OCI-LY7 (cell line): ENCODE measurements at places on chromosomes 2 and 18. TPM values are rescaled to one million over a fixed set of nuclear protein-coding genes. Genes with fewer than 3 reads are reported as not detected.
A peak's percentile ranks its signal among the peaks of the same experiment; 100 is the strongest.

The CCDC142 gene
- 42.5 and 52.0 TPM in 2 replicates for total RNA-seq

The LRPPRC gene
- 116 and 136 TPM in 2 replicates for total RNA-seq

The SCN7A gene
- total RNA-seq, result not detected in 2 replicates

The DNAH6 gene
- 1.6 and 3.4 TPM in 2 replicates for total RNA-seq

- peak; percentile 97 for DNase-seq
Measured at GRCh38 chr2:234425639-234426603, 71.0 kb downstream of the ARL4C start.

GRCh38 chr2:56169521-56169920, 14.3 kb upstream of the CCDC85A start:
- DNase-seq, result no peak

- DNase-seq, result no peak
Measured at GRCh38 chr18:40249390-40250080, 1705.5 kb upstream of the PIK3C3 start.

DNA sequence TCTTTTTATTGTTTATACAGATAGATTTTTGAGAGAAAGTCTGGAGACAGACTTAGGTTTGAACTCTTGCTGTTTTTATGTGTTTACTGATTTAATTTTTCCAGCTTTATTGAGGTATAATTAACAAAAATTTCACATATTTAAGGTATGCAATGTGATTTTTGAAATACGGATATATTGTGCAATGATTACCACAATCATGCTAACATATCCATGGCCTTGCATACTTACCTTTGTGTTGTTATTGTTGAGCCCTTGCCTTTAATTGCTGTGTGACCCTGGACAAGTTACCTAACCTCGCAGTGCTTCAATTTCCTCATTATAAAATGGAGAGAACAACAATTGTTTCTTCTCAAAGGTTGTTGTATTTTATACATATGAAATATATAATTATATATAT, 13.9 kb upstream of the RBMS1 start:
- DNase-seq, result no peak

DNA sequence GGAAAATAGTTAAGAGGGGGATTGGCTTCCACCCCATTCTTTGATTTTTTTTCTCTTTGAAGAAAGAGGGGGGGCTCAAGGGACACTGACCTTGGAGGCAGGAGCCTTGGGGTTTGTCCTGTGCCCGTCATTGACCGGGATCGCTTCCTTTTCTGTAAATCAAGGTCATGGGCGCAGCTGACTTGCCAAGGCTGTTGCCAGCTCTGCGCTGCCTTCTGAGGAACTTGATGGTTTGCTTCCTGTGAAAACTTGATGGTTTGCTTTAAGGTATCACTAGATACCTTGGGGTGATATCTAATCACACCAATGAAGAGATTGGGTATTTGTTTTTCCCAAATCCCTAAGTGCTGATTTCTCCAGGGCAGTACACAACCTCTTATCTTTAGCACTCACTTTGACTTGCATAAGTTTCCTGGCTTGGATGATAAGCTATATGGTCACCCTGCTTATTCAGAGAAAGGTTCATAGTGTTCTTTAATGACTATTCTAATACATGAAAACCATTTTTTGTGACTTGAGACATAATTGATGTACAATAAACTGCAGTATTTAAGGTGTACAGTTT, 56.0 kb downstream of the DGKD start:
- no peak for DNase-seq

DNA sequence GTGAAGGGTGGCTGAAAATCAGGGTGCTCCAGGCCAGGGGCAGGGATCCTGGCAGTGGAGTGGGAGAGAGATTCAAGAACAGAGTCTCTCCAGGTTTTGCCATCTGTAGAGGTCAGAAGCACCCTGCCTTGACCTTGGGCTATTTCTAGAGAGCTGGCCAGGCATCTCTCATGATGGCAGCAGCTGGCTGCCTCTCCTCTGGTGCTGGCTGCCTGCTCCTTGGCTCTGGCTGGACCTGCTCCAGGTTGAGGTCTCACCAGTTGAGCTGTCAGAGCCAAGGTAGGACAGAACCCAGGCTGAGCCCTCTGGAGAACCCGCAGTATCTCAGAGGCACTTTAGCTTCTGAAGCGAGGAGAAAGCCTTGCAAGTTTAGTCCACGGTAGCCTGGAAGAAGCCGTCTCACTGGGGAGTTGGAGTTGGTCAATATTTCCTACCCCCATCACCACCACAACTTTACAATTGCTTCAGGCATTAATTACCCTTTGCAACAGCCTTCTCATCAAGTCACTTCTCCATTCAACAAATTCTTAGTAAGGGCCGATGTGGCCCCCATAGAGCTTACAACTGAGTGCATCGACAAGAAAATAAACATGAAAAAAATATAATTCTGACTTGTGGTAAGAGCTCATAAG, 25.6 kb downstream of the GNLY start:
- DNase-seq, result no peak

GRCh38 chr2:13628122-13628521, 911.4 kb downstream of the TRIB2 start:
- DNase-seq, result no peak

DNA sequence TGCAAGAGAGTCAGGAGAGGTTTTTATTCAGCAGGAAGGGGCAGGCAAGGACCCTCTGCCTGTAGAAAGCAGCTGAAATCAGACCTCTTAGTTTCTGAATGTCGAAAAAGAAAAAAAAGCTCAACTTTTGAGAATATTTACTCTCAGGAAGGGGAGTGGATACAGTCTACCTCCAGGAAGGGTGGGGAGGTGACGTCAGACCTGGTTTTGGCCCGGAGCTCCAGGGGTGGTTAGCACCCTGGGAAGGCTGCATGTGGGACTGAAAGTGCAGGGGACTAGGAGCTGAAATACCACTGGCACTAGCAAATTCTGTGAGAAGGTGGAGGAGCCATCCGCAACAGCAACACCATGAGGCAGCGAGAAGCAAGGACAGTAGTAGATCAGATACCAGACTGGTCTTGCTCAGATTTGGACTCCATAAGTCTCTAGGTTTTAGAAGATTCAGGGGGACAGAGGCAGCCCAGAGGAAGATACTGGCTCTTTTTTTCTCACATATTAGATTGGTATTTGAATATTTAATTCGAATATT, 19.8 kb downstream of the MC2R start:
- DNase-seq, result no peak

DNA sequence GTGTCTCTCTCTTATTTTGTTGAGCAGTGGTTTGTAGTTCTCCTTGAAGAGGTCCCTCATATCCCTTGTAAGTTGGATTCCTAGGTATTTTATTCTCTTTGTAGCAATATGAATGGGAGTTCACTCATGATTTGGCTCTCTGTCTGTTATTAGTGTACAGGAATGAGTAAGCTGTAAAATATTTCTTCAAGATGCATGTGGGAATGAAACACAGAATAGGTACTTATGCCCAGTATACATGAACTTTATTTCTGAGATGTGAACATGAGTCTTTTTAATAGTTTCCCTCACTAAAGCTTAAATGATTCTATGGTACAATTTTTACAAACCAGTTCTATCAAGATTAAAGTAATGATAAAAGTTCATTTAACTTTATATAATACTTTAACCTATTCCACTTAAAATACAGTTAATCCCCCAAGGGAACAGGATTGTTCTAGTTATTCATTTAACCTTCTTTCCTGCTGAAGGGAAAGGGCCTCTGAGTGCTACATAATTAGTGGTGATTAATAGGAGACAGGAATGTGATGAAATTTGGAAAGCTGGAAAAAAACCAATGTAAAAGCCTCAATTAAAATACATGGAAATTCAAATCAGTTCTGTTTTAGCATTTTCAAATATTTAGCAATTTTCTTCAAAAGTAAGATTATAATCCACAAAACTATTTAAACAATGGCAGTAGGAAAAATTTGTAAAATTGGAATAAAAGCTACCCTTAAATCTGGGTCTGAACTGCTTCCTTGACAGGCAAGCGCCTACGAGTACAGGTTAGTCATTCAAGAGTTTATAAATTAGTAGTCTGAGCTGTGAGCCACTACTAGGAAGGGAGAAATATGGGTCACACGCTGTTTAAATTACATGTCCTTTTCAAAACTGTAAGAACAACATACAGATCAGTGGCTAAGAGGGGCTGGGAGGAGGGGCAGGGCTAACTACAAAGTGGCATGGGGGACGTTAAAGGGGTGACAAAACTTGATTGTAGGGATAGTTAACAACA, 28.9 kb downstream of the SPIRE1 start:
- DNase-seq, result no peak

- DNase-seq, result no peak
Measured at GRCh38 chr18:78080761-78081160, 831.1 kb downstream of the GALR1 start.

- DNase-seq, result no peak
Measured at GRCh38 chr2:33603416-33603815, 4.3 kb upstream of the FAM98A start.

DNA sequence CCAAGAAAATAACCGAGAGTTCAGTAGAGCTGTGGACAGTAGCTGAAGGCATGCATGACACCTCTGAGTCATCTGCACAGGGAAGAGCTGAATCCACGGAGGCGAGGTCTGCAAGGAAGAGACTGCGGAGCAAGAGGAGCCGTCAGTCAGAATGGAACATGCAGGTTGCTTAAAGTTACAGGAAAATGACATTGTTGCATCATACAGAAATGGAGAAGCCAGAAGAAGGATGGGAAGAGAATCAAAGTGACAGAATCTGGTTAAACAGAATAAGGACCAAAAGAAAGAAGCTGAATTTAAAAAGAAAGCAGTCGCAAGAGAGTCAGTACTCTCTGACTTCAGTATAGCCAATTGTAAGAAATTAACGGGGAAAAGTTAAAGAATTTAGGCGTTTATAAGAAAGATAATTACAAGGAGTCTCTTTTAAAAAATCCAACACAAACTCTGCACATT, 533.8 kb downstream of the ADCYAP1 start:
- DNase-seq, result no peak

DNA sequence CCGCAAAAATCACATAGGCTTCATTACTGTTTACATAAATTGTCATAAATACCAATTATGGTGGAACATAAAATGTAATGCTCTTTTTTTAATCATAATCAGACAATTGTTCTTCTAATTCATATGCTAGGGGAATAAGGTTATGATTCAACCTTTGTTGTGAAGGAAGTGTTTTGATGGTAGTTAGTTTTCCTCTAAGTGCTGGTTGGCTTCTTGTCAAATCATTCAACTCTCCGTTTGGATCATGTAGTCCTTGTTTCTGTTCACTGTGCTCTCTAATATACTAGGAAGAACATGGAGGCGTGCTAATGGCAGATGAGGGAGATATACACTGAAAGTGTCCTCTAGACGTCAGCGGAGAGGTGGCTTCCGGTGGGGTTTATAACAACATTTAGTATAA, 1938.0 kb upstream of the PIK3C3 start:
- no peak for DNase-seq

DNA sequence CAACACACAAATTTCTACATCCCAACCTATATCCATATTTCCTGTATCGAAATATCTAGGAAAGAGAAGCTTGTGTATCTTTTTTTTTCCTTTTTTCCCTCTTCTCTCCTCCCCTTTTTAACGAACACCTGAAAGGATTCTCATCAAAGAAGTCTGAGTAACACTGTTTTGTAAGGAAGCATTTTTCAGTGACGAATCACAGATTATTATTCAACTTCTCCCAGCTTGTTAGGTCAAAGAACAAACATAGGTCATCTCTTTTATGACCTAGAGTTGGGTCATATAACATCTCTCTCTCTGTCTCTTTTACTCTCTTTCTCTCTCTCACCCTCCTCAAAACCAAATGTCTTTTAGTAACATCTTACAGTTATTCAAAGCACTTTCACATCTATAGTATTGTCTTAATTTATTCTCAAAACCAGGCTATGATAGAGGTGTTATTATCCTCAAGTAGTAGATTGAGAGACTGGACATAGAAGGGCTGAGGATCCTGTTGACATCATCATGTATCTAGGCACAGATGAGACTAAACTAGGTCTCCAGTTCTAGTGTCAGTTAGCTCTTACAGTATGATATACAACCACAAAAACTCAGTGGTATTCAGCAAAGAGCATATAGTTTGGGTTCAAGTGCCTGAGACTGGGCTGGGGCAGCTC, 80.1 kb upstream of the SPOPL start:
- DNase-seq, result no peak

- DNase-seq, result no peak
Measured at GRCh38 chr2:42914314-42914713, 121.9 kb upstream of the HAAO start.

DNA sequence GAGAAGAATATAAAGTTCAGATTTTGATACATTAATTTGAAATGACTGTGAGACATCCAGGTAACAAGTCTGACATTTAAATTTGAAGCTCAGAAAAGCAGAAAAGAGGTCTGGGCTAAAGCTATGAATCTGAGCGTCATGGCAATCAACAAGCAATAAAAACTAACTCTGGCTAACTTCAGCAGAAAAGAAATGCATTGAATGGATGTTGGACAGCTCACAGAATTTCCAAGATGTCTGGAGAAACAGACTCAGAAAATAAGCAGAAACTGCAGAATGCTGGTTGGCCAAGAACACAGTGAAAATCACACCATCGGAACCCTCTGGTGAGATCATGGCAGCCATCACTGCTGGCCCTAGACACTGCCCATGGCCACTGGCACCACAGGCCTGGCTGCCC, 366.6 kb downstream of the METTL4 start:
- no peak for DNase-seq

DNA sequence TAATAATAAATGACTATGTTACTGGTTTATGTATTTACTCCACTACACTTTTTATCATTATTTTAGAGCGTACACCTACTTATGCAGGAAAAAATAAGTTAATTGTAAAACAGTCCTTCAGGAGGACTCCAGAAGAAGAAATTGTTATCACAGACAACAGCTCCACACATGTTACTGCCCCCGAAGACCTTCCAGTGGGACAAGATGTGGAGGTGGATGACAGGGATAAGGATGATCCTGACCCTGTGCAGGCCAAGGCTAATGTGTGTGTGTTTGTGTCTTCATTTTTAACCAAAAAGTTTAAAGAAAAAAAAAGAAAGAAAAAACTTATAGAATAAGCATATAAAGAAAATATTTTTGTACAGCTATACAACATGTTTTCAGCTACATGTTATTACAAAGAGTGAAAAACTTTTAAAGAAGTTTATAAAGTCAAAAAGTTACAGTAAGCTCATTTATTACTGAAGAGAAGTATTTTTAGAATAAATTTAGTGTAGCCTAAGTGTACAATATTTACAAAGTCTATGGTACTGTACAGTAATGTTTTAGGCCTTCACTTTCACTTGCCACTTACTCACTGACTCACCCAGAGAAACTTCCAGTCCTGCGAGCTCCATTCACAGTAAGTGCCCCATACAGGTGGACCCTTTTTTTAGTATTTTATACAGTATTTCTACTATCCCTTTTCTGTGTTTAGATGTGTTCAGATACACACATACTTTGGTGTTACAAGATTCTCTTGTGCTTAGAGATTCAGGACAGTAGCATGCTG, 7.5 kb downstream of the TGFBRAP1 start:
- no peak for DNase-seq

GRCh38 chr2:38528534-38528933, 74.2 kb downstream of the HNRNPLL start:
- no peak for DNase-seq

- DNase-seq, result no peak
Measured at GRCh38 chr2:231046916-231047273, 9.6 kb downstream of the C2orf72 start.
